Stimulated activated CD4-positive, alpha-beta T cell treated with anti-CD3 and anti-CD28 coated beads, Interleukin-4, amount 100 ng/mL, for 4 hours (primary cell): ENCODE measurements at places on chromosomes 6 and 20.

DNA sequence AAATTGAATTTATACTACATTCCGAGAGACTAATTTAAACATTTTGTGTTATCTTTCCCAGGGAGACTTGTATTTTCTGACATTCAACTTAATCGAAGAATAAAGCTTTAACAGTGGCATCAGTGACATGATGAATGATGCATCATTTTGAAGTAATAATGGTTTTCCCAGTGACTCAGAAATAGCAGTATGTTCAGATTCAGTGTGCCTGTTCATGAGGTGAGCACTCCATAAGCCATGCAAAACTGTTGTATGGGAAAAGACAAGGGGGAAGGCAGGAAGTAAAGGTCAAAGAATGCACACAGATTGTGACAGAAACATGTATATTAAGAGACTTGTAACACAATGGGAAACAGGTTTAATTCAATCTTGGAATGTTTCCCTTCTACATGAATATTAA, 1348.2 kb upstream of the GJE1 start:
- no peak for DNase-seq

GRCh38 chr20:23149623-23150279, 63.6 kb upstream of the CD93 start:
- no peak for DNase-seq

- no peak for DNase-seq
These were observed 8.2 kb downstream of the PRPH2 start for GRCh38 chr6:42714098-42714761.

- DNase-seq, result no peak
These were observed 178.1 kb upstream of the PDE10A start for GRCh38 chr6:165841153-165841558.

DNA sequence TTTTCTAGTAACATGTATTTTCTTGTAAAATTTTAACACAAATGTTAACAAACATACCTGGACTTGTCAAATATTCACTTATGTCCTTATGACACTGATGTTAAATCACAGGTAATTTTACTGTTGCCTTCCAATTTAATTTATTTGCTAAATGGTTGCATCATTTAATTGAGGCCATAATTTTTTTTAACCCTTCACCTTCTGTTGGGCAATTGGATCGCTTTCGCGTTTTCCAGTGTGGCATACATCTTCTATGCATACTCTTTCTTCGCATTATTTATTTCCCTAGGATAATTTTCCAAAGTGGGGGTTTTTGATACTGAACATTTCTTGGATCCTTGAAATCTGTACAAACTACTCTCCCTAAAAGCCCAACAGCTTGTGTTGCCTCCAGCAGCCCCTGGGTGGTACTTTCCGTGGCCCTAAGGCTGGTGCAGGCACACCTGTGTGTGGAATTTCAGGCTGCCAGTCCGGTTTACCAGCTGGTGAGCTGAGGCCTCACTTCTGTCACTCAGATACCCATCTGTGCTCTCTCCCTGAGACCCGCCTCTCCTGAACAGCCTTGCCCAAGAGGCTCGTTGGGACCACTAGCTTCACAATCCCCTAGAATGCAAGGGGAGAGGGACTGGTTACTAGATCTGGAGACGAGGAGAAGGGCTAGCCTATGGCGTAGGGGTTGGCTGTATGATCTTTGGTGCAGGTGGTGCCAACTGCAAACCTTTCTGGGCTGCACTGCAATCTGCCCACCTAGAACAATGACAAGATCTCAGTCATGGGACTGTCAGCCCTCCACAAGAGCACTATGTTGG, 11.2 kb upstream of the C20orf144 start:
- DNase-seq, result no peak
